Kidney (tissue), 22 donors: ENCODE measurements at places on chromosomes 4 and X. TPM values are rescaled to one million over a fixed set of nuclear protein-coding genes. Genes with fewer than 3 reads are reported as not detected.

EXOC1L gene
- not detected for total RNA-seq

DNA sequence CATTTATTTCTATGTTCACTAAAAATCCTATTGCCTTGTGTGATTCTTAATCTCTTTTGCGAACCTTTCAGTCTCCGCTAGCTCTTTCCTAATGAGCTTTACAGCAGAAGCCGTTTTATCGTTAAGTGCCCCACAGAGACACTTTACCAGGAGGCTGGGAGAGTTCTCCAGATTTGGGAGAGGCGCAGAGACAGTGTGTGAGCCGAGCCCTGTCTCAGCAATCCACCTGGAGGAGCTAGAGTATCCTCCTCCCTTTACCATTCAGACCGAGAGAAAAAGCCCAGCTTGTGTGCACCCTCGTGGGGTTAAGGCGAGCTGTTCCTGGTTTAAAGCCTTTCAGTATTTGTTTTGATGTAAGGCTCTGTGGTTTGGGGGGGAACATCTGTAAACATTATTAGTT, 54.9 kb upstream of the MTM1 start:
- no peak for DNase-seq

DNA sequence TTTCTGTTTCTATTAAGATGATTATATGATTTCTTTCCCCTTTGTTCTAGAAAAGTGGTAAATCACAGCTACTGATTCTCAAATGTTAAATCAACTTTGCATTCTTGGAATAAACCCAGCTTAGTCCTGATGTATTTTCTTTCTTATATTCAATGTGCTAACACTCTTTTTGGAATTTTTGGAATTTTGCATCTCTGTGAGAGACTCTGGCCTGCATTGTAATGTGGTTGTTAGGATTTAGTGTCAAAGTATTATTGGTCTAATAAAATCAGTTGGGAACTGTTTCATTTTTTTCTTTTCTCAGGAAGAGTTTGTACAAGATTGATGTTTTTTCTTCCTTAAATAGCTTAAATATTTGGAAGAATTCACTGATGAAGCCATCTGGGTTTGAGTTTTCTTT, 109.6 kb downstream of the KIT start:
- no peak for DNase-seq

DNA sequence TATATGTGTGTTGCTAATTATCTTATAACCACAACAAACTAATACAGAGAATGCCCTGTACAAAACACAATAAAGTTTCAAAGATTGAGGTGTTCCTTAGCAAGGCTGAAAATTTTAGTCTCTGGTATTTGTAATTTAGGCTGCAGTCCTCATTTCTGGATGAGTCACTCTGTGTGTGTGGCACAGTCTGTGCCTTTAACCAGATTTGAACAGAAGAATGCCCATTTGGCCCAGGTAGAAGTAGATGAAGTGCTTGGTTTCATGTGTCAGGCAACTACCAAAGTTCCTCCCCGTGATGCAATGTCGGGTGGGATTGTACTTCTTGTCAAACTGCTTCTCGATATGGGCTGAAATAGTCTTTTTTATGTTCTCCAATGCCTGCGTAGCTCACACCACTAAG, 91.6 kb upstream of the H2AZ1 start:
- no peak for DNase-seq

DNA sequence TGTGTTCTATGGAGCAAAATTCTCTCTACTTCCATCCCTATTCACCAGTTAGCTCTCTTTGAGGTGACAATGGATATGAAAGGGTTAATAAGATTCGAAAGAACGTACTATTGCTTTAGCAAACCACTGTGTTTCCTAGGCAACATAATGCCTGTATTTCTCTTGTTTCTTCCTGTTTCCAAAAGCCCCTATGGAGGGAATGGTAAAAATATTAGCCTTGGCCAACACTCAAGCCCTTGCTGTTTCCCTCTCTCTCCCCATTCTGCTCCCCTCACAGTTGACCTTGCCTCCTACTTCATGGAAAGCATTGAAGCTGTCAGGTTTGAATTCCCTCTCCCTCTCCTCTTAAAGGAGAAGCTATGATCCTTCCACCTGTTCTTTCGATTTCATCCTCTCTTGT, 9.6 kb upstream of the PGRMC1 start:
- no peak for DNase-seq

- DNase-seq, result no peak
These were observed 14.0 kb downstream of the SLIT2 start for GRCh38 chr4:20265726-20266125.
